CD4-positive, alpha-beta T cell treated with Interleukin-2 at 100 ng/mL for 4 hours (primary cell): ENCODE measurements at places on chromosomes 2 and 18.

DNA sequence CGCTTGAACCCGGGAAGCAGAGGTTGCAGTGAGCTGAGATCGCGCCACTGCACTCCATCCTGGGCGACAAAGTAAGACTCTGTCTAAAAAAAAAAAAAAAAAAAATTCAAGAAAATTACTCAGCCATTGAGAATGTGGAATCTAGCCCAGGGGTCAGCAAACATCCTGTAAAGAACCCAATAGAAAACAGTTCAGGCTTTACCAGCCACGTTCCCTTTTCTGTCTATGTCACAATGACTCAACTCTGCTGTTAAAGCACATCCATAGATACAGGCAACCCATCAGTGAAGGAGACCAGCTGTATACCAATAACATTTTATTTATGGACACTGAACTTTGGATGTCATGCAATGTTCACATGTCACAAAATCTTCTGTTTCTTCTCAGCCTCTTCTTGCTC is 435.6 kb upstream of the GYPC start:
- no peak for DNase-seq

- DNase-seq, result no peak
Measured at GRCh38 chr2:101827246-101827645, 129.7 kb downstream of the MAP4K4 start.

DNA sequence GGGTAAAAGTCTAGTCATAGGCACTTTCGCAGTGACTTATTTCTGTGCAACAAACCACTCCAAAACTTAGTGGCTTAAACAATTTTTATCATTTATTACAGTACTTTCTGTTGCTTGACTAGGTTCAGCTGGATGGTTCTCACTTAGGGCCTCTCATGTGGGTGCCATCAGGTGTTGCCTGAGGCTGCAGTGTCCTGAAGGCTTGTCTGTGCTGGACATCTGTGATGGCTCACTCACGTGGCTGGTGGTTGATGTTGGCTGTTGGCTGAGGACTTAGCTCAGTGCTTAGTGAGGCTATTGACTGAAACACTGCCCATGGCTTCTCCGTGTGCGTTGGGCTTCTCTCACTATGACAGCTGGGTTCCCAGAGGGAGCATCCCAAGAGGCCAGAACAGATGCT is 81.4 kb upstream of the GCFC2 start:
- DNase-seq, result no peak

GRCh38 chr18:53566626-53567025 is 657.8 kb downstream of the MBD2 start:
- no peak for DNase-seq

DNA sequence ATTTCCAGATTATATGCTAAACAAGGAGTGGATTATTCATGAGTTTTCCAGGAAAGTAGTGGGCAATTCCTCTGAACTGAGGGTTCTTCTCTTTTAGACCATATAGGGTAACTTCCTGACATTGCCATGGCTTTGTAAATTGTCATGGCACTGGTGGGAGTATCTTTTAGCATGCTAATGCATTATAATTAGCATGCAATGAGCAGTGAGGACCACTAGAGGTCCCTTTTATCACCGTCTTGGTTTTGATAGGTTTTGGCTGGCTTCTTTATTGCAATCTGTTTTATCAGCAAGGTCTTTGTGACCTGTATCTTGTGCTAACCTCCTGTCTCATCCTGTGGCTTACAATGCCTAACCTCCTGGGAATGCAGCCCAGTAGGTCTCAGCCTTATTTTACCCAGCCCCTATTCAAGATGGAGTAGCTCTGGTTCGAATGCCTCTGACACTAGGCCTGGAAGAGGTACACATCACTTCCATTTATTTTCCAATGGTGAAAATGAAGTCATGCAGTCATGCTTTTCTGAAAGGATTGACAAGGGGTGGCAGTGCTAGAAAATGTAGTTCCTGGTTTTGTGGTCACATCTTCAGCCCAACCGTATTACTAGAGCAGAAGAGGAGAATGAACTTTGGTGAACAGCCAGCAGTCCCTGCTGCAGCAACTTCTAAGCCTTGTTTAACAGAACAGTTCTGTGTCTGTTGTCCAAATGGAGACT is 26.6 kb upstream of the ITGA4 start:
- DNase-seq, result peak; percentile 64

DNA sequence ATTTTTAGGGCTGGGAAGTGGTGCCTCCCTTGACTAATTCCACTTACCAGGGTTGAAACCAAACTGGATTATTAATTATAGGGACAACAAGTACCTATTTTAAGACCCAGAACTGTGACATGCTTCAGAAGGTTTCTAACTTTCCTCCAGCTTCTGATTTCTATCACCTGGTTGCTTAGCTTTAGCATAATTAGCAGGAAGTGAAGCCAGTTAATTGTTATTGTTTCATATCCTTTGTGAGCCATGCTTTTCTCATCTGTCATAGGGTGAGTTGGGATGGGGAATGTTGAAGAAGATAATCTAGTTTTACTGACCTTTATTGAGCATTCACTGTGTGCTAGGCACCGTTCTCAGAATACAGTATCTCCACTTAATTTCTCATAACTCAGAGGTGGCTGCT is 3.2 kb downstream of the YPEL5 start:
- DNase-seq, result no peak

DNA sequence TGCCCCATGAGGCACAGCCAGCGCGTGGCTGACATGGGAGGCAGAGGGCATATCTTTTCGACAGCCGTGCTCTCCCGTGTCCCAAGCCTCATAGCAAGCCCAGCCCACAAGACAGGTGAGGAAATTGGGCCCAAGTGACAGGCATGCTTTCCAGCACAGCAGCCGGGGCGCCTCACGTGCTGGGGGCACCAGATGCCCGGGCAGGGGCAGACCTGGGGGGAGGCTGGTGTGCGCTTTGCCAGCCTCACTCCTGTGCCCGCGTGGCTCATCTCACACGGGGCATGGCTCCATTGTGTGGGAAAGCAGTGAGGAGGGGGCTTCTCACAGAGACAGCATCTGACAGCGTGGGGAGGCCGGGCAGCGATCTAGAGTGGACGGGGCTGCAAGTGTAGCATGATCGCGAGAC is 93.2 kb downstream of the USP40 start:
- no peak for DNase-seq

- DNase-seq, result no peak
Measured at GRCh38 chr2:95058989-95059641, 33.6 kb downstream of the MAL start.

- DNase-seq, result no peak
Measured at GRCh38 chr2:178286636-178287035, 92.3 kb downstream of the OSBPL6 start.

- DNase-seq, result no peak
Measured at GRCh38 chr2:103367877-103368276, 606.0 kb downstream of the TMEM182 start.

DNA sequence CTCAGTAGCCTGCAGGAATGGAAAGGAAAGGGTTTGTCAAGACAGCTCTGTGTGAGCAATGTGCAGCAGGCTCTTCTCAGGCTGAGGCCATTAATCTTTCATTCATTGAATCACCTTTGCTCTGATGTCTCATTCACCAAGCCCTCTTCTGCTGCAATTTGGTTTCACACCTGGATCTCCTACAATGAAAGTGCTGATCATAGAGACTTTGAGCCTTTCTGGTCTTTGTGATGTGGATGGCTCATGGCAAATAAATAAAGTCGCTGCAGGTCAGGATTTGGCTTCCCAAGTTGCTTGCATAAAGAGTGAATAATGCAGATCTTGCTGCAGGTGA is 95.8 kb upstream of the SPRED2 start:
- no peak for DNase-seq

DNA sequence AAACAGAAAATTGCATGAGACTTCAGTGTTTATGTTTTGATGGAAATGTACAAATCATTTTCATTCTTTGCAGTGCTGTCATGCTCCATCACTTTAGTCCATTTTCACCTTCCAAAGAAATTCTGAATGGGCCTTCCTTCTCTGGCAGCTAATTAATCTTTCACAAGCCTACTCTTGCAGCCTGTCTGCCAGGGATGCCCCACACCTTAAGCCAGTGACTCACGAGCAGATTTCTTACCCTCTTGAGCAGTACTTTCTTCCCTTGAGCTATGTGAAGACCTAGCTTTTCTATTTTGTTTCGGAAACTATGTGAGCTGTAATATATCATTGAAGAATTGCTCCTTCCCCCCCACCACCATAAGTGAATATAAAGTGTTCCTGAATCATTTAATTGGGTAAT is 404.3 kb upstream of the VWC2L start:
- DNase-seq, result no peak

- DNase-seq, result no peak
Measured at GRCh38 chr18:73355121-73355520, 487.3 kb upstream of the NETO1 start.

DNA sequence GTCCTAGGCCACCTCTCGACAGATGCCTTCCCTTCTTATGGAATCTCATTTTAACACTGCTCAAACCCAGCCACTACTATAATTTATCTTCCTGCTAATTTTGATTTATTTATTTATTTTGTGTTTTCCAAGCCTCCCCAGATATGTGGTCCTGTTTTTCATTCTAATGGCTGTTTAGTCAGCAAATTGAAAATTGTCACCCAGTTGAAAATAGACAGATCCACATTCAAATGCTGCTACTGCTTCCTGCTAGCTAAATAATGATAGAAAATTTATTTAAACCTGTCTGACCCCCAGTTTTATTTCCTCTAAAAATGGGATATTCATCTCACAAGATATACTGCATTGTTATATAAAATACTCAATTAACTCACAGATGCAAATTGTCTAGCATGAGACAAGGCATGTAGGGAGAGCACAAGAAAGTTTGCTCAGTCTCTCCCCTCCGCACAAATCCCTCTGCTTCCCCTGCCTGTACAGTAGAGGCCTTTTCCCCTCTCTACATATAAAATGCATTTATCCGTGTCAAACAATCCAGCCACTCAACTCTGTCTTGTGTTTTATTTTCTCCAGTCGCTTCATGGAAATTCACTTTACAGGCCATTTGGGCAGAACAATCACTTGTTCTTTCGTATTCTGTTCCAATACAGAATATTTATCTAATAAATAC is 389.9 kb downstream of the SOX11 start:
- no peak for DNase-seq

GRCh38 chr2:163708265-163708664 is 27.5 kb downstream of the FIGN start:
- no peak for DNase-seq

GRCh38 chr2:154713675-154714074 is 15.2 kb downstream of the KCNJ3 start:
- DNase-seq, result no peak

- no peak for DNase-seq
Measured at GRCh38 chr2:240469239-240469636, 33.8 kb downstream of the GPC1 start.

GRCh38 chr2:27041752-27042151 is 9.0 kb downstream of the TMEM214 start:
- DNase-seq, result no peak

- no peak for DNase-seq
Measured at GRCh38 chr2:138009622-138010021, 45.3 kb downstream of the HNMT start.

- DNase-seq, result no peak
Measured at GRCh38 chr18:55265984-55266383, 306.7 kb upstream of the CCDC68 start.

- no peak for DNase-seq
Measured at GRCh38 chr2:169073963-169074751, 4.8 kb downstream of the DHRS9 start.

DNA sequence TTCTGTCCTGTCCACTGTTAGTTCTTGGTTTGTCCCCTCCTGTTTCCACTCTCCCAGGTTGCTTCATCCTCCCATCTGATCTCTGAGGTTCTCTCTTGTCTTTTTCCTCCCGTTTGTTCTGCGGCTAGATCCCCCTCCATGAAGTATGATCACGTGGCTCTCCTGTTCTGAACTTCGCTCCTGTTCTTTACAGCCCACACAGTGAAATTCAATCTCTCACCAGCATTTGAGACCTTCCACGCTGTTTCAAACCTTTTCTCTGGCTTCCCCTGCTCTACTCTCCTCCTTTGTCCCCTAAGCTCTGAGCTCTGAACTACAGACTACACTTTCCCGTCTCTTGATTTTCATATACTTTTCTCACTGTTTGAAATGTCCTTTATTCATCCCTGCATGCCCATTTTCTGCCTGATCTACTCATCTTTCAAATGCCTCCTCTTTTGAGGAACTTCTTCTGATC is 83.5 kb downstream of the OSBPL6 start:
- no peak for DNase-seq

- no peak for DNase-seq
Measured at GRCh38 chr2:10883066-10883465, 28.7 kb upstream of the KCNF1 start.

GRCh38 chr2:10658914-10659257 is 30.9 kb downstream of the NOL10 start:
- no peak for DNase-seq

DNA sequence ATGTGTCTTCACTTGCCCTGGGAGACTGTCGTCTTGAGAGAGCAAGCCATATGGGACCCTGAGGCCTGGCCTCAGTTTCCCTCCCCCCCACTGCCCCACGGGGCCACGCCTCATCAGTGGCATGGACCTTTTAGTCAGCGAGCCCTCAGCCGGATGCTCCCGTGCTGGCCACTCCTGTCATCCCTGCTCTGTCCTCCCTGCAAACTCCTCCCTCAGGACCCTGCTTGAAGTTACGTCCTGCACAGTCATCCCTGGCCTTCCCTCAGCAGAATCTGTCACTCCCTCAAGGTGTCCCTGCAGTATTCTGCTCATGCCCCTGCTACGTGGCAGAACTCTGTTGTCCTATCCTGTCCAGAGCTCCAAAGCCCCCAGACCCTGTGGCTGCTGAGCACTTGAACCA is 265.1 kb downstream of the NEDD4L start:
- no peak for DNase-seq

- no peak for DNase-seq
Measured at GRCh38 chr18:2325308-2325849, 245.9 kb downstream of the METTL4 start.

- no peak for DNase-seq
Measured at GRCh38 chr2:4420032-4420431, 716.7 kb downstream of the DCDC2C start.

DNA sequence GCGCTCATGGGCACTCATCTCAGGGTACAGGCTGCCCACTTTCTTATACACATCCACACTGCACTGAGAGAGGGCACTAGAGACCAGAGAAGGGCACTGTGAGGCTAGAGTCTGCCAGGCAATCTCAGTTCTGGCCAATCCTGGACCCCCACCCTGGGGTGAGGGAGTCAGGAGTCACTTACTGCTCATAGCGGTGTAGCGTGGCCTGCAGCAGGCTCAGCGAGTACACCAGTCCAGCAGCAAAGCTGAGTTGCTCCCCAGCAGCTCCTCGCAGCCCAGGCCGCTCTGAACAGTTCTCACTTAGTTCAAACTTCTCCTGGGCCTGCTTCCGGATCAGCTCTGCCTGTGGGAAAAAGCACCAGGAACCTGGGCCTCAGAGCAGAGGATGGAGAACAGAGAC is 12.3 kb downstream of the DCTN1 start:
- DNase-seq, result no peak

DNA sequence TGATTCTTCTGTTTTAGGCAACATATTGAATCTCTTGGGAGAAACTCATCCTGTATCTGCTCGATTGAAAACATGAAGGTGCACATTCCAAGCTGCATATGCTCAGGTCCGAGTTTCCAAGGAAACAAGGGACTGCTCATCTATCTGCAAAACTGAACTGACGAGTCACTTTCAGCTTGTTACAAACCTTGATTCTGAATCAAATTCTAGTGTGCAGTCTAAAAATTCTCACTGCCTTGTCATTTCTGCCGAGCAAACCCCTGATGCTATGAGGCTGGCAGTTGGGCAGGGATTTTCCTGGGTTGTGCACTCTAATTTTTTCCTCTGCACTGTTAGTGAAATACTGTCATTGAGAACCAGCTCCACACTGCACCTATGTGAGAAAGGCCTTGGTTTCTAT is 101.3 kb upstream of the ETAA1 start:
- DNase-seq, result no peak

- DNase-seq, result no peak
Measured at GRCh38 chr2:232400256-232401015, 6.2 kb upstream of the ALPG start.

GRCh38 chr2:20538308-20539132 is 91.6 kb downstream of the RHOB start:
- no peak for DNase-seq
